Panc1 (cell line): ENCODE measurements at places on chromosomes 6 and 20. TPM values are rescaled to one million over a fixed set of nuclear protein-coding genes. Genes with fewer than 3 reads are reported as not detected.

DNA sequence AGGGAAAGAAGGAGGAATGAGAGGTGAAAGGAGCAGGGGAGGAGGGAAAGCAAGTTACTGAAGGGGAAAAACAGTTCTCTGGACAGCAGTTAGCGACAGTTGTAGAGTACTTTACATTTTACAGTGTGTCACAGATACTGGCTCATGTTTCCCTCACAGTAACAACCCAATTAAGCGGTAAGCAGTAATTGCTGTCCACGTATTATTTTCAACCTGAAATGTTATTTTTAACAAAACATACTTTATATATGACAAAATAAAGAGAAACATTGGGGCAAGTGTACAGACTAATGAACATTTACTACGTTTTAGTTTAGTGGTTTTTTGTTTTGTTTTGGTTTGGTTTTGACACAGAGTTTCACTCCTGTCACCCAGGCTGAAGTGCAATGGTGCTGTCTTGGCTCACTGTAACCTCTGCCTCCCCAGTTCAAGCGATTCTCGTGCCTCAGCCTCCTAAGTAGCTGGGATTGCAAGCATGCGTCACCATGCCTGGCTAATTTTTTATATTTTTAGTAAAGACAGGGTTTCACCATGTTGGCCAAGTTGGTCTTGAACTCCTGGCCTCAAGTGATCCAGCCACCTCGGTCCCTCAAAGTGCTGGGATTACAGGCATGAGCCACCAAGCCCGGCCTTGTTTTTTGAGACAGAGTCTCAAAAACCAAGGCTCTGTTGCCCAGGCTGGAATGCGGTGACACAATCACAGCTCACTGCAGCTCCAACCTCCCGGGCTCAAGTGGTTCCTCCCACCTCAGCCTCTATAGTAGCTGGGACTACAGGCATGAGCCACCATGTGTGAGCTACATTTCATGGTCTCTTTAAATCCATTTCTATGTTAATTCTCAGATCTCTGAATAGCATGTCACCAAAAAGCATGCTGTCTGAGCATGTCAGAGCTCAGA lies 22.6 kb upstream of the BTN3A2 start:
- H3K27ac ChIP-seq: no peak overlapping the region
- peak overlapping the region; percentile 17 for H3K4me3 ChIP-seq
- no peaks in the 10 kb centered on the region for H3K27me3 ChIP-seq
- no peaks in the 10 kb centered on the region for H3K36me3 ChIP-seq
- 0 out of 2 replicates have a peak, but pooled peaks cover 5% of the 10 kb centered on the region for H3K4me1 ChIP-seq

DNA sequence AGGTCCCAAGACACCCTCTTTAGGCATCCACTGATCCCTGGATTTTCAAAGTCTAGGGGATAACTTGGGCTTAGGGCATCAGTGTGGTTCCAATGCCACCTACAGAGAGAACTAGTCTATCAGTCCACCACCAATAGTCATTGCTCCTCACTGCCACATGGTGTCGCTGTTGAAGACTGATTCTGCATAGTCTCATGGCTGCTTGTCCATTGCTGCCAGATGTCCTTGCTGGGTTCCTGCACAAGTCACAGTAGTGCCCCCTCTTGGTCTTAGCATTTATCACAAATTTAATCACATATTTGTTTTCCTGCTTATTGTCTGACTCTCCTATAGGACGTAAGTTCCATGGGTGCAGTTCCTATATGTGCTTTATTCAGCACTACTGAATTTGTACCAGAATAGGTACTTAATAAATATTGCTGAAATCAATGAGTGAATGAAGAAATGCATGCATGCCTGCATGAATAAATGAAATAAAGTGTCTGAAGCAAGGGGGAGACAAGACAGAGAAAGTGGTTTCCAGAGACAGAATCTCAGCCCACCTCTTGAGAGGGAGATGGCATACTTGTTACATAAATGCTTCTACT lies 45.9 kb upstream of the RALY start:
- peak; percentile 5 for DNase-seq
- H3K36me3 ChIP-seq: no peaks in the 10 kb centered on the region
- H3K4me3 ChIP-seq: no peak overlapping the region
- no peaks in the 10 kb centered on the region for H3K4me1 ChIP-seq
- H3K27me3 ChIP-seq: no peaks in the 10 kb centered on the region
- H3K27ac ChIP-seq: no peak overlapping the region

DNA sequence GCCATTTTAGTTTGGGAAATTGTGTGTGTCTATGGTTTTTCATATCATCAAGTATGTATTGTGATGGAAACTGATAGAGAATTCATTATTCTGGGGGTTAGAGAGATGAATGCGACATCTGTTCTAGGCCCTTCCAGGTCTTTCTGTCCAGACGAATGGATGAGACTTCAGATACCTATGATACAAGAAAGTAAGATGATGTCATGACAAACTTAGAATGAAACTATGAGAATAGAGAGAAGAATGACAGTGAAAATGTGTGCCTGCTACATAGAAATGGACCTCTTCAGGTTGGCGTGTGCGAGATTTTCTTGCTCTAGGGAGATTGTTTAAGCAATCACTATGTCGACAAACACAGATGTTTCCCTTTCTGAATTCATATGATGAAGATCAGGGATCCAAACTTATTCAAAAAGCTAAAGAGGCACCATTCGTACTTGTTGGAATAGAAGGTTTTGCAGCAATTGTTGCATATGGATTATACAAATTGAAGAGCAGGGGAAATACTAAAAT lies 76.1 kb downstream of the SCAND1 start:
- H3K27ac ChIP-seq: no peak overlapping the region
- no peak for DNase-seq
- no peaks in the 10 kb centered on the region for H3K27me3 ChIP-seq
- H3K36me3 ChIP-seq: no peaks in the 10 kb centered on the region
- H3K4me3 ChIP-seq: no peak overlapping the region
- H3K4me1 ChIP-seq: peaks cover 7% of the 10 kb centered on the region

DNA sequence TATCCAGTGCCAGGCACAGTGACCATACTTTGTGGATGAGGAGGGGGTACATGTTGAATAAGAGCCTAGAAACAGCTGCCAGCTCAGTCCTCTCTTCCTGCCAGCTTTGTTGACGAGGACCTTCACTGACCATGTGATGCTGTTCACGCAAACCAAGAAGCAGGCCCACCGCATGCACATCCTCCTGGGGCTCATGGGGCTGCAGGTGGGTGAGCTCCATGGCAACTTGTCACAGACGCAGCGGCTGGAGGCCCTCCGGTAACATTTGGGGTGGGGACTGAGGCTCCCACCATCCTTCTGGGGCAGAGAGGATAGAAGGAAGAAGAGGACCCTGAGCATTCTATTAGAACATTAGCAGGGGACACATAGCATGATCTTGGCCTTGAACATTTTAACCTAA lies 15.6 kb downstream of the DDX27 start:
- no peaks in the 10 kb centered on the region for H3K27me3 ChIP-seq
- H3K36me3 ChIP-seq: peaks cover 9% of the 10 kb centered on the region
- DNase-seq: no peak
- no peak overlapping the region for H3K4me3 ChIP-seq
- H3K27ac ChIP-seq: no peak overlapping the region
- H3K4me1 ChIP-seq: no peaks in the 10 kb centered on the region

DNA sequence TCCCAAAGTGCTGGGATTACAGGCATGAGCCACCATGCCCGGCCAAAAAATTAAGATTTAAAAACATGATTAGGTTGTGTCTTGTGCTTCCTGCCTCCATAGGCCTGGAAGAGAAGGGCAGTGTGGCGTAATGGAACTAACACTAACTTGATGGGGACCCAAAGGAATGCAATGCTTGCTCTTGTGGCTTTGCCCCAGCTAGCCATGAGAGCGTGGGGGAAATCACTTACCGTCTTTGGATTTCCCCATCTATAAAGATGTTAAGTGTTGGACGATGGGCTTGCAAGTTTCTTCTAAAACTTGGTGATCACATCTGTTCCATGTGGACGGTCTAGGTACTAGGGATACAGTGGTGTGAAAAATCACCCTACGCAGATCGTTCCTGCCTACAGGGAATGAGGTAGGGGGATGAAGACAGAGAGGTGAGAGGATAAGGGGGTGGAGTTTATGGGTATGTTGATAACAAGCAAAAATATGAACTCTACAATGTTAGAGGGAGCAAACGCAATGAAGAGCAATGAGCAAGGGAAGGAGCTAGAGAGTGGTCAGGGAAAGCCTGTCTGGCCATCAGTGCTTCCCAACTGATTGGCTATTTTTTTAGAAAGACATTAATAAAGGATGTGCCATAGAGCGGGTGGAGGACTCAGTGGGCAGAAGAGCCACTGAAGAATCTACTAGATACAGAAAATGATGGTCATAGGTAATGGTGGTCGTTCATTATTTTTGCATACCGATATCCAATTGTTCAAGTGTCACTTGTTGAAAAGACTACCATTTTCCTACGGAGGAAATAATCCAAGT lies 165.2 kb downstream of the BCAS1 start:
- no peaks in the 10 kb centered on the region for H3K27me3 ChIP-seq
- no peaks in the 10 kb centered on the region for H3K36me3 ChIP-seq
- H3K27ac ChIP-seq: peak overlapping the region; percentile 100
- no peak for DNase-seq
- no peak overlapping the region for H3K4me3 ChIP-seq
- peaks cover 52% of the 10 kb centered on the region for H3K4me1 ChIP-seq

GRCh38 chr6:102085257-102085656 lies 691.7 kb downstream of the GRIK2 start:
- no peak overlapping the region for H3K4me3 ChIP-seq
- H3K36me3 ChIP-seq: no peaks in the 10 kb centered on the region; the same call in 1 of the 2 replicates
- no peaks in the 10 kb centered on the region for H3K4me1 ChIP-seq
- no peak overlapping the region for H3K27ac ChIP-seq

OXT gene
- total RNA-seq: not detected

GRCh38 chr6:125041740-125042459 lies 79.7 kb downstream of the RNF217 start:
- no peak for DNase-seq
- H3K27me3 ChIP-seq: no peaks in the 10 kb centered on the region
- H3K36me3 ChIP-seq: no peaks in the 10 kb centered on the region
- H3K4me3 ChIP-seq: no peak overlapping the region
- H3K27ac ChIP-seq: no peak overlapping the region
- no peaks in the 10 kb centered on the region for H3K4me1 ChIP-seq

- no peak for DNase-seq
- no peaks in the 10 kb centered on the region for H3K27me3 ChIP-seq
- H3K27ac ChIP-seq: no peak overlapping the region
- no peaks in the 10 kb centered on the region for H3K4me1 ChIP-seq
Measured at GRCh38 chr6:157239671-157240058, 83.7 kb downstream of the TMEM242 start.

GRCh38 chr6:30888816-30889495 lies 4.6 kb downstream of the DDR1 start:
- H3K27me3 ChIP-seq: no peaks in the 10 kb centered on the region
- no peak overlapping the region for H3K4me3 ChIP-seq
- DNase-seq: no peak
- H3K27ac ChIP-seq: no peak overlapping the region

PACSIN1 gene
- total RNA-seq: 0.18 TPM

NPBWR2 gene
- total RNA-seq: not detected

- H3K4me3 ChIP-seq: peak overlapping the region; percentile 52
- no peak for DNase-seq
- peaks cover 24% of the 10 kb centered on the region for H3K27me3 ChIP-seq
- no peak overlapping the region for H3K27ac ChIP-seq
- H3K36me3 ChIP-seq: no peaks in the 10 kb centered on the region
- no peaks in the 10 kb centered on the region; the same call in 1 of the 2 replicates for H3K4me1 ChIP-seq
Measured at GRCh38 chr20:46031701-46032254, 2.8 kb downstream of the SLC12A5 start.

GRCh38 chr20:40451552-40451951 lies 237.5 kb downstream of the MAFB start:
- no peaks in the 10 kb centered on the region for H3K36me3 ChIP-seq
- H3K27ac ChIP-seq: no peak overlapping the region
- H3K4me3 ChIP-seq: no peak overlapping the region
- H3K4me1 ChIP-seq: no peaks in the 10 kb centered on the region

GRCh38 chr20:58614984-58615760 lies 35.9 kb upstream of the STX16 start:
- no peak overlapping the region for H3K4me3 ChIP-seq
- no peak for DNase-seq
- no peaks in the 10 kb centered on the region for H3K36me3 ChIP-seq
- H3K27ac ChIP-seq: no peak overlapping the region
- no peaks in the 10 kb centered on the region for H3K27me3 ChIP-seq

CASS4 gene
- total RNA-seq: 0.15 TPM

ANKRD66 gene
- not detected for total RNA-seq

- H3K27me3 ChIP-seq: no peaks in the 10 kb centered on the region
- no peaks in the 10 kb centered on the region for H3K36me3 ChIP-seq
- H3K27ac ChIP-seq: no peak overlapping the region
- no peak overlapping the region for H3K4me3 ChIP-seq
Measured at GRCh38 chr6:103872233-103872632, 987.5 kb downstream of the HACE1 start.

- H3K4me1 ChIP-seq: peaks cover 4% of the 10 kb centered on the region; the same call in 1 of the 2 replicates
- H3K27ac ChIP-seq: no peak overlapping the region
- H3K36me3 ChIP-seq: no peaks in the 10 kb centered on the region
- no peak overlapping the region for H3K4me3 ChIP-seq
- H3K27me3 ChIP-seq: no peaks in the 10 kb centered on the region
Measured at GRCh38 chr6:155158030-155158843, 105.6 kb upstream of the CLDN20 start.

GRCh38 chr6:4774715-4775493 lies 1.3 kb upstream of the CDYL start:
- H3K27ac ChIP-seq: peak overlapping the region; percentile 85
- peaks cover 19% of the 10 kb centered on the region for H3K4me1 ChIP-seq
- no peak for DNase-seq
- H3K36me3 ChIP-seq: no peaks in the 10 kb centered on the region; the same call in 1 of the 2 replicates
- H3K27me3 ChIP-seq: peaks cover 12% of the 10 kb centered on the region

- H3K4me3 ChIP-seq: peak overlapping the region; percentile 100
- H3K36me3 ChIP-seq: no peaks in the 10 kb centered on the region; the same call in 1 of the 2 replicates
- no peak for DNase-seq
- peak overlapping the region; percentile 96 for H3K27ac ChIP-seq
Measured at GRCh38 chr6:32126880-32127279, 1.2 kb downstream of the ATF6B start.

DNA sequence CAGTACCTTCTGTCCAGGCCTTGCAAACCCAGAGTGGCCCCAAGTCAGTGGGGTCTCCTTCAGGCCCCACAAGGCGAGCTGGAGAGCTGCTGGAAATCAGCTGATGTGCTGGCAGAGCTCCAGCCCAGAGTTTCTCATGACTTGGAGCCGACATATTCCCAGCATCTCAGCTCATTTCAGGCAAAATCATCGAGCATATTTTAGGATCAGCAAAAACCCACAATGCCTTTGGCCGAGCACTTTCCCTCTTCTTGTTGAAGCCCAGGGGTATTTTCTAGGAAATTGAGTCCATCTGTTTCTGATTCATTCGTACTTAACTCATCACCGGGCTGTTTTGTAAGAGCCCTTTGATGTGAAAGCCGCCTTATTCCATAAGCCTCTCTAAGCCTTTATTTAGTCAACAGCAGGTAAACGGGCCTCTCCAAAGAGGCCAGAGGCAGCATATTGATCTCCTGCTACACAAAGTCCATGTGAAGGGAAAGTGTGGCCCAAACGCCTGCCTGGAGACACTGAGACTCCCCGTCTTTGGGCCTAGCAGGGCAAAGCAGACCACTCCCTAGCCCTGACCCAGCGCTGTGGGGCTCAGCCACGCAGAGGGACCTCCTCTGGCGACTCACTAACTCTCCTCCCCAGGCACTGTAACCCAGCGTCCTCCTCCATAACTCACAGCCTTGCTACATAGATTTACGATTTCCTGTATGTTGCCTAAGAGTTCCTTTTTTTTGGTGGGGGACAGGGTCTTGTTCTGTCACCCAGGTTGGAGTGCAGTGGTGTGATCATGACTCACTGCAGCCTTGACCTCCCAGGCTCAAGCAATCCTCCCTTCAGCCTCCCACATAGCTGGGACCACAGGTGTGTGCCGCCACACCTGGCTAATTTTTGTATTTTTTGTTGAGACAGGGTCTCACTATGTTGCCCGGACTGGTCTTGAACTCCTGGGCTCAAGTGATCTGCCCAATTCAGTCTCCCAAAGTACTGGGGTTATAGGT lies 12.1 kb upstream of the C20orf203 start:
- no peak for DNase-seq
- H3K27ac ChIP-seq: no peak overlapping the region

GUCA1A gene
- total RNA-seq: not detected
